ENCODE measurements at places on chromosomes 16 and 17.
A peak's percentile ranks its signal among the peaks of the same experiment; 100 is the strongest.

DNA sequence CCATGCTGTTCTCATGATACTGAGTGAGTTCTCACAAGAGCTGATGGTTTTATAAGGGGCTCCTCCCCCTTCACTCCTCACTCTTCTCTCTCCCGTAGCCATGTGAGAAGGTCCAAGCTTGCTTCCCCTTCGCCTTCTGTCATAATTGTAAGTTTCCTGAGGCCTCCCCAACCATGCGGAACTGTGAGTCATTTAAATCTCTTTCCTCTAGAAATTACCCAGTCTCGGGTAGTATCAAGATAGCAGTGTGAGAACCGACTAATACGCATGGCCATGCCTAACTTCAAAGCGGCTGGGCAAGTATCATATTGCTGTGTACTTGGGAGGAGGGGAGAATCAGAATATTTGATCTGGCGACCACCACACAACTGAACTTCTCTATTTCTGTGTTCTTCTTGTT is 88.3 kb downstream of the PRKCB start:
- DNase-seq, result no peak

DNA sequence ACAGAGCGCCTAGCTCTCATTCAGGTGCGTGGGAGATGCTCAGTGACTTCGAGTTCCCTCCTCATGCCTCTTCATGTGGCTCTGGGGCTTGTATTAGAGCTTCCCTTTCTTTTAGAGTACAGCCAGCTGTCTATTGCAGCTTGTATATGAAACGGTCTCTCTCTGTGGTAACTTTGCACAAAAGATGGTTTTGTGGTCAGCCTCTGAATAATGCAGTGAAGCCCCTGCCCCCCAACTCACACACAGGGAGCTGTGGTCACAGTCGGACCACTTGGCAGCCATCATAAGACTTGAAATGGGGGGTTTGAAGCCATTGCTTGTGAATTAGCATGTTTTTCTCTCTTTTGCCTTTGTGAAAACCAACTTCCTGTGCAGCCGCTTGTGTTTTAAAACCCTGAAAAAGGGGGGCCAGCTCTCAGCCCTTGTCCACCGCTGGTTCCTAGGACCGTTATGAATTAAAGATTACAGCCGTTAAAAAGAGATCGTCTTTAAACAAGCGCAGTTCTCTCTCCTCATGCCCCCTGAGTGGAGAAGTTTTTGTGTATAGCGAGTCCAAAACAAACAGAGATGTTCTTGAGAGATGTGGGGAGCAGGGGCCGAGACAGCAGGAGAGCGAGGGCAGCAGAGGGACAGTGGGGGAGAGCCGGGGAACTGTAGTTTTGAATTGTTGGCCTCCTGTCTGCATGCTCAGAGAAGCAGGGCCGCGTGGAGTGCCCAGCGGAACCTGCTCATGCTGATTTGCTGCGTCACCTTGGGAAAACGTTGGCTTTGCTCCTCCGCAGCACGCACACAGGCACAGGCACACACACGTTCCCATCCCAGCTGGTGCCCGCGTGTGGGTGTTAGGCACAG is 199.0 kb downstream of the MSI2 start:
- no peak for DNase-seq

GRCh38 chr16:85522842-85523601 is 90.1 kb upstream of the GSE1 start:
- DNase-seq, result no peak

DNA sequence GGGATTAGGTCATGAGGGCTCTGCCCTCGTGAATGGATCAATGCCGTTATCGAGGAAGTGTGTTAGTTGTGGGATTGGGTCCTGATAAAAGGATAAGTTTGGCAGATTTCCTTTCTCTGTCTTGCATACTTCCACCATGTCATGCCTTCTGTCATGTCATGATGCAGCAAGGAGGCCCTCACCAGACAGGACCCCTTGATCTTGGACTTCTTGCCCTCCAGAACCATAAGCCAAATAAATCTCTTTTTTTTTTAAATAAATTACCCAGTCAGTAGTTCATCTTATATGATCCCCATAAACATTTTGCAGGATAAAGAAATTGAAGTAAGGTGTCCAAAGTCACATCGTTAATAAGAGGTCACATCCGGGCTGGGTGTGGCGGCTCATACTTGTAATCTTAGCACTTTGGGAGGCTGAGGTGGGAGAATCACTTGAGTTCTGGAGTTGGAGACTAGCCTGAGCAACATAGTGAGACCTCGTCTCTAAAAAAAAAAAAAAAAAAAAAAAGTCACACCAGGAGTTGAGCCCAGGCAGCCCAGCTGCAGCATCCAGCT is 25.2 kb downstream of the HEXIM2 start:
- DNase-seq, result no peak

GRCh38 chr16:83943516-83944050 is 9.5 kb upstream of the OSGIN1 start:
- DNase-seq, result no peak

- no peak for DNase-seq
Measured at GRCh38 chr16:88407807-88408206, 25.0 kb downstream of the ZNF469 start.

GRCh38 chr16:72241930-72242329 is 70.0 kb upstream of the PMFBP1 start:
- peak; percentile 31 for DNase-seq

DNA sequence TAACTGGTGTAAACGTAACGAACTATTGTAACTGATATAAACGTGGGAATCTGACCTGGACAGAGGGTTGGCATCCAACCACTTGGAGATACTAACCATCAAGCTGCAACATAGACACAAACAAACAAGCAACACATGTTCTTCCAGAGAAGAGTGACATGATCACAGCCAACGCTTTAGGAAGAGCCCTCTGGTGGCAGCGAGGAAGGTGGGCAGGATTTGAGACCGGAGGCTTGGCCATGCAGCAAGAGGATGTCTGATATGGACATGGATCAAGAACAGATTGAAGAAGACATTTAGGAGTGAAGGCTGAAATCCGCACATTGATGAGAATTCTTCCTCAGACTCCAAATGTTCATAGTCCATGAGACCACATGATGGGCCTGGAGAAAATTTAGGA is 40.3 kb upstream of the TNRC6A start:
- no peak for DNase-seq

- no peak for DNase-seq
Measured at GRCh38 chr17:66865151-66865550, 30.2 kb downstream of the CACNG5 start.

DNA sequence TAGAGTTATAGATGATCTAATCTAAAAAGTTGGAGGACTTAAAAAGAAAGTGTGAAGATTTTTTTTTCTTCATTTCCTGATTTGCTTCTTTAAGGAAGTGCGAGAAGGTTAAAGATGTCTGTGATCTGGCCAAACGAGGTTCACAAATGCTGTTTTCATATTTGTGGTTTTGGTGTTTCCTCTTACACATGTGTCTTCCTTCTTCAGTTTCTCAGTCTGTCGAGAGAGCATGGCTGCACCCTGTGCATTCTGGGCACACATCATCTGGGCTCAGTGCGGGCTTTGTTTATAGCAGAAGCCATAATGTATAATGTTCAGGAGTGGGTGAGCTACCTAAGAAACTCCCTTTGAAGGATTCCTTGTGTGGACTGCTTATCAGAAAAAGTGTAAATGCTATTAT is 260.4 kb upstream of the TBX2 start:
- DNase-seq, result peak; percentile 92

DNA sequence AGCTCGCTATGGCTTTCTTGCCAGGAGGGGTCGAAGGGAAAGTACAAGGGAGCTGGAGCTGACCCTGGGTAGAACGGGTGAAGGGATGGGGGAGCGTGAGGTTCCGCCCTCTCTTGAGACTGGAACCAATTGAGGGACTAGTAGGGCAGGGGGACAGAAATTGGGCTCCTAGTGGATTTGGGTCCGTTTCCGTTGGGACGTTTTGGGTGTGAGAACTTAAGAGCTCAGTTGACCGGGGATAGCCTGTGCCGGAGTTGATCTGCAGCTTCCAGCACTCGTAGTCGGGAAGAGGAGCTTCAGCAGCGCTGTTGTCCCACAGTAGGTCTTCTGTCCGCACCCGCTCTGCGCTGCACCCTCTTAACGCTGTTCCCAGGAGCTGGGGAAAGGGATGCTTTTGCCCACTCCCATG is 481 bp downstream of the CNTROB start:
- peak; percentile 16 for DNase-seq

GRCh38 chr16:9096416-9096952 is 5.0 kb downstream of the HAPSTR1 start:
- DNase-seq, result no peak

- peak; percentile 40 for DNase-seq
Measured at GRCh38 chr17:76558198-76559095, 18.6 kb downstream of the PRCD start.

DNA sequence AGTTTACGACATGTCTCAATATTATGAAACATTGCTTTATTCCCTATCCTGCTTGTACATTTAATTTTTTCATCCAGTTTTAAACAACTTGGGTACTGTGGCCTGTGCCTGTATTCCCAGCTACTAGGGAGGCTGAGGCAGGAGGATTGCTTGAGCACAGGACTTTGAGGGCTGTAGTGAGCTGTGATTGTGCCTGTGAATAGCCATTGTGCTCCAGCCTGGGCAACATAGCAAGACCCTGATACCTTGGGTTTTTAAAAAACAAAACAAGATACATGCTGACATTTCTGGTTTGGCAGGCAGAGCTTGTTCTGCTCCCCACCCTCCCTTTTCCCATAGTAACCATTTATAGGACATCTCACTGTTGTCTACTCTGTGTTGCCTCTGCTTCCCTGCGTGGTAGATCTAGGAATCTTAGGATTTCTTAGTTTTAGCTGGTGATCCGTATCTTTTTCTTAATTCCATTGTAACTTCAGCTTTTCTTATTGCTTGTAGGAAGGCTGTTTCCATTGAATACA is 35.6 kb downstream of the TENT4B start:
- no peak for DNase-seq

GRCh38 chr16:14560523-14560922 is 69.5 kb downstream of the PARN start:
- no peak for DNase-seq

DNA sequence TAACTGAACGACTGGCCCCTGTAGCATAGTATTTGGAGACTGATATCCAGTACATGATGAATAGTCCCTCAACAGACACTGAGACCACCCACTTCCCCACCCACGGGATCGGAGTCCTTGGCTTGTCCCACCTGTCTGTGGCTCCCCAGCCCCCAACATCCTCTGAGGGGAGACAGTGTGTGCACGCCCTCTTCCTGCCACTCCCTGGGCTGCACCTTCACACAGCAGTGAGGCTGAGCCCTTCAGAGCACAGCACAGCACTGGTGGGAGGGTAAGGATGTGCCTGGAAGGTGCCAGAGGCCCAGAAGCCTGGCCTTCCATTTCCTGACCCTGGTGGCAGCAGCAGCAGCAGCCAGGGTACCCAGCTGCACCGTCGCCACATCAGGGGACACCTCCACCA is 11.0 kb downstream of the DNASE1 start:
- no peak for DNase-seq

GRCh38 chr16:23128056-23128455 is 21.2 kb downstream of the USP31 start:
- no peak for DNase-seq

- no peak for DNase-seq
Measured at GRCh38 chr17:66373944-66374817, 71.8 kb downstream of the PRKCA start.

DNA sequence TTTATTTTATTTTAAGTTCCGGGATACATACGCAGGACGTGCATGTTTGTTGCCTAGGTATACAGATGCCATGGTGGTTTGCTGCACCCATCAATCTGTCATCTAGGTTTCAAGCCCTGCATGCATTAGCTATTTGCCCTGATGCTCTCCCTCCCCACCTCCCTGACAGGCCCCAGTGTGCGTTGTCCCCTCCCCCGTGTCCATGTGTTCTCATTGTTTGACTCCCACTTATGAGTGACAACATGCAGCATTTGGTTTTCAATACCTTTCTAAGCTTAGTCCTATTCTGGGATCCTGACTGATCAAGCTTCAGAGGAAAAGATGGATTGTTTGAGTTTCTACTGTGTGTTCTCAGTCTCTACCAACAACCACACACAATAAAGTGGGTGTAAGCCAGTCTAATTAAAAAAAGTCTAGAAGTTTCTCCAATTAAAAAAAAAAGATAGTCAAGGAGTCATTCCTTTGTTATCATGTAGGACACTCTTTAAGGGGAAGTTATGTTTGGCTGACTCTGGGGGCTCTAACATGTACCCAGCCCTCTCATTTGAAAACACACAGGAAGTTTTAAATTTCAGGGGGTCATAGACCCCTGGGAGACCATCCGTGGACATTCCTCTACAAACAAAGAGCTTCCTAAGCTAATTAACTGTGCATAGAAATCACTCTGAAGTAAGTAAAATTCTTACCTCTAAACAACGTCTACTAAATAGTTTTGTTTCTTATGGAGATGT is 66.3 kb upstream of the ADAMTS18 start:
- DNase-seq, result no peak

DNA sequence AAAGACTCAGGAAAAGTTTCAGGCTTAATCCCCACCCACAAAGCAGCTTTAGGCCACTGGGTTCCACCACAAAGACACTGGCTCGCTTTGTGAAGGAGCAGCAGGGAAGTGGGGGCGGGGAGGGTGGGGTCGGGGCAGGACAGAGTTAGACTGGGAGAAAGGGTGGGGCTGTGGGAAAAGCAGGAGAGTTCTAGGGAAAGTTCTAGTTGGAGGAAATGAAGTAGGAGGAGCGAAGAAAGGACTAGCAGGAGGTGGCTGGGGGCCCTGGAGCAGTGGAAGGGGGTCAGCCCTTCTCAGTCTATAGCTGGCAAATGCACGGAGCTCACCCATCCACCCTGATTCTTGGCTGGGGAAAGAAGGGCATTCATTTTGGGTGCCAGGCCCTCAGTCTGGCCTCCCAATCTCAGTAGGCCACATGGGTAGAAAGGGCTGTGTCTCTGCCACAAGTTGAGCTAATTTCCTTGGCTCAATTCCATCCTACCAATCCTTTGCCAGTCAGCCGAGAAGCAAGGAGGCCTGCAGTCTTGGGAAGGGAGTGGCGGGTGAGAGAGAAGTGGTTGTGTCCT is 4.6 kb downstream of the INPP5K start:
- DNase-seq, result no peak

DNA sequence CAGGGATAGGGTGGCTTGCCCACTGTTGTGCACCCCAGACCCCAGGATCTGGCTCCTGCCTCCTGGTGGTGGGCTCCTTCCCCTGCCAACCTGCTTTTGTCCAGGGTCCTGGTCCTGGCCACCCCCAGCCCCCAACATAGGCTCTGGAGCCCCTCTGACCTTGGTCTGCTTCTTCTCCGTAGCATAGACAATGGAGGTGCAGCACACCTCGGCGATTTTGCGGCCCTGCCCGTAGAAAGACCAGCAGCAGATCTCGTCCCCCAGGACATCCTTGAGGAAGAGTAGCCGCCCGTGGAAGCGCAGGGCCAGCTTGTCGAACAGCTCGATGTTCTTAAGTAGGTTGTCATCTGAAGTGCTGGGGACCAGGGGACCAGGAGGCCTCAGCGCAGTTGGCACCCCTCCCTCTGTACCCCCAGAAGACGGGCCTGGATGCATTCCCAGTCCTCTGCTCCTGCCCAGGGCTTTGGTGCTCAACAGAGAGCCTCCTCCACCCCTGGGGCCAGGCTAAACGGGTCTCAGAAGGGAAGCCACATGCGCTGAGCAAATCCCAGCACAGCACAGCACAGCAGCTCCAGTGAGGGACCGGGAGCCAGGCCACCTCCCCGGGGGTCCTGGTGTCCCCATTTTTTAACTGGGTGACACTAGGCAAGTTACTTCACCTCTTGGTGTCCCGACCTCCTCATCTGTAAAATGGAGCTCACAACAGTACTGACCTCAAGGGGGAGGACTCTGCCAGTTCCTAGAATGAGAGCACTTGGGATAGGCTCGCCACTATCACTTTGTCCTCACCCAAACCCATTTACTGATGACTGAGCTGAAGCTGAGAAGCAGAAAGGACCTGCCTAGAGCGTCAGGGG is 10.8 kb downstream of the ASPHD1 start:
- no peak for DNase-seq

Measured in MM.1S (cell line).